Colonic mucosa (tissue), 4 donors: ENCODE measurements at places on chromosomes 16 and 17.

- DNase-seq: no peak
Measured at GRCh38 chr17:7951143-7951792, 19.3 kb downstream of the CNTROB start.

- DNase-seq: no peak
Measured at GRCh38 chr16:63614429-63614828, 1507.4 kb downstream of the CDH11 start.

DNA sequence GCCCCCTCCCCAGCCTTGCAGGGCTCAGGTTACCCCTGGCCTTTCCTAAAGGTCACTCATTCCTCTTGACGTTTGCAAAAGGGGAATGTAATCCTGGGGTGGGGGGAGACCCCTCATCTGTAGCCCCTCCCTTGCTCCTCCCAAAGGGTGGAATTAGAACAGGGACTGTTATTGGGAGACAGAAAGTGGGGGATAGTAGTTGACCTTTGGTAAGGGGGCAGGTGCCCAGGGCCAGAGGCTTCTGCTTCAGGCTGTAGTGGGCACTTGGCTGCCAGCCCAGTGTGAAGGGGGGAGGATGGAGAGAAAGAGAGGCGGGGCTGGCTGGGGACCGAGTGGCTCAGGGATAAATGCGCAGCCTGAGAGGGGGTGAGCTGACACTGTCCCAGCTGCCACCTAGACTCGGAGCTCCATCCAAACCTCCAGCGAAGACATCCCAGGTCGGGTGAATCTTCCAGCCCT lies at the start of gene ENO3:
Gene ENO3 (plus strand): TSS at position 374 of the 459 bp plus-strand sequence. CDS start 711 bp downstream, outside the sequence.
- DNase-seq: peak; percentile 48

DNA sequence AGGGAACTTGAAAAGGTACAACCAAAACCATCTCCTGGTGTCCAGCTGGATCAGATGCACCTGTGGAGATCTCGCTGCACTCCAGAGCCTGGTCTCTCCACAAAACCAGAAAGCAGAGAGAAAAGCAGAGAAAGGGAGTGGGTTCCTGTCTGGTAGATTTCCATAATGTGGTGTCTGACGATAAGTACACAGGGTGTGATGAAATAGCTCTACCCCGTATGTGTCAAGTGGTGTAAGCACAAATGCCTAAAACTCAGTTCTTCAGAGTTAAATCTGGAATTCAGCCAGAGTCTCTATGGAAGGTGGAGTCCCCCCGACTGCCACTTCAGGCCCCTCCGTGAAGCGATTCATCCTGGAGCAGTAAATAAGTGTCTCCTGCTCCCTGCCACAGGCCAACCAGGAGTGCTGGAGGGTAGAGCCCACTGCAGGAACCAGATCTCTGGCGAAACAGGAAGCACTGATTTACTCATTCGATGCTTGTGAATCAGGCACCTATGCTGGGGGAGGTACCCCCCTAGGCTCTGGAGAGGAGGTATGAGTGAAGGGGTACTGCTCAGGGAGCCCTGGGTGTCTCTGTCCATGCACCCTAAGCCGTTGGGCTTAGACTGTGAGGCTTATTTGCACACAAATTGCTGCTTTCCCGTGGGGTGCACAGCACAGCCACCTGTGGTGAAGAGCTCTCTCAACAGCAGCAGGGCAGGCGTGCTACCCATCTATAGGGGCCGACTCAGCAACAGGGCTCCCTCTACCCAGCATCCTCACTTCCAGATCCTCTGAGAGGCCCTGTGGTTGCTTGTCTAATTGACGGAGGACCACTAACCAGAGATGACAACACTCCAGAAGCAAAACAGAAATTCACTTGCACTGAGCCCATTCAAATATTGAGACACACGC lies 97.1 kb upstream of the MYOCD start:
- DNase-seq: no peak

DNA sequence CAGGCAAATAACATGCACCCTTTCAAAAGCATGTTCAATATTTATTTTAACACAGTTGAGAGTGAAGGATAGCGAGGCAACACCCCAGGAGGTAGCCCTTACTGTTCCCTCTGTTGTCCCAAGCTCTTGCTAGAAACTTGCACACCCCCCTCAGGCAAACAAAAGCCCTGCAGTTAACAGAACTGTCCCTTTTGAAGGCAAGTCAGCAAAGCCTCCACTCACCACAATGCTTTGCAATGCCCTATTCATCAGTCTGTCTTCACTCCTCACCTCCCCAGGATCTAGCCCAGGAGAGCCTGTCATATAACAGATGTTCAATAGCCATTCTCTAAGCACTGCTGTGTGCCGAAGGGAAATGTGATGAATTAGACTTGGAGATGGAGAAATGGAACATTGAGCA lies 3.5 kb upstream of the CNEP1R1 start:
- DNase-seq: no peak

GRCh38 chr17:57985675-57985974 lies 2.4 kb downstream of the VEZF1 start:
- DNase-seq: no peak

DNA sequence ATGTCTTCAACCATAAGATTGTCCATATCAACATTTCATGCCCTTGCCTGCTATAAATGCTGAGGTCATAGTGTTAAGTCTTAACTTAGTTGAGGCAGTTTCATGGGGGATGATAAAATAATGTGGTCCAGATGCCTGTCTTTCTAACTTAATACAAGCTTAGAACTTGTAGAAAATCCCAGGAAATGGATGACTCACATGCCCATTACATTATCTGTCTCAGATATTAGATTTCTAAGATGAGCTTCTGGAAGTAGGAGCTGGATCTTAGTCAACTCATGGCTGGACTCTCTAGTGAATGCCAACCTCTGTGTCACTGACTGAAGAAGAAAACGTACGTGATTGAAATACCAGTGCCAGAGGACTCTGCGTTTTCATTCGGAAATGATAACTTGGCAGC lies 797.5 kb upstream of the EEF2KMT start:
- no peak for DNase-seq

DNA sequence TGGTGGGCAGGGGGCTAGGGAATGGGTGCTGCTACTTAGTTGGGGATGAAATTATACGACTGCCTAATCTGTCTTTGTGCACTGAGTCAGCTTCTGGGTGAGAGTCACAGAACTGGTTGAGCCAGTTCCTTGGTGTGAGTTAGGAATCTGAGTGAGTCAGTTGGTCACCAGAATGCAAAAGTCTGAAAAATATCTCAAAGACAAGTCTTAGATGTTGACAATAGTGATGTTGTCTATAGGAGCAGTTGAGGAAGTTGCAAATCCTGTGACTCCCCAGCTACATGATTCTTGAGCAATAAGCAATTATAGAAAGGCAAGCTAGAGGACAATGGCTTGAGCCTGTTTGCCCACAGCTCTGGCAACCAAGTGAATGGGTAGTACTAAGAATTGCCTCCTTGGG lies 399.2 kb downstream of the CNTNAP4 start:
- no peak for DNase-seq

GRCh38 chr17:1454541-1454940 lies 1.5 kb downstream of the CRK start:
- no peak for DNase-seq

- DNase-seq: no peak
Measured at GRCh38 chr17:57422574-57423164, 166.3 kb downstream of the MSI2 start.

DNA sequence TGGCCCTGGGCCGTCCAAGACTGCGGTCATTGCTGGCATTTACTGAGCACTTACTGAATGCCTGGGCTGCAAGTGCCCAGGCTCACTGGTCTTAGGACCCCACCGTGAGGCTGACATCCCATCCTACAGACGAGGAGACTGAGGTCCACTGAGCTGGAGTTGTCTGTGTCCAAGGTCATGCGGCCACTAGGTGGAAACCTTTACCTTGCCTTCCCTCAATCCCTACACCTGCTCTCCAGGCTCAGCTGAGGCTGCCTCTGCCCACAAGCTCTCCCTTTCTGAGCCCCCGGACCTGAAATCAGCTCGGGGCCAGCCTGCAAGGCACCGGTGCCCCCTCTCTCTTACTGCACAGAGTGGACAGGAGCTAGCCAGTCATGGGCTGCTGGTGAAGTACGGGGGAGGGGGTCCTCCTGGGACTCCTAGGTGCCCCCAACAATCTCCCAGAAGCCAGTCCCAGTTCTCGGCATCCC lies 1.5 kb downstream of the CASKIN1 start:
- peak; percentile 59 for DNase-seq

DNA sequence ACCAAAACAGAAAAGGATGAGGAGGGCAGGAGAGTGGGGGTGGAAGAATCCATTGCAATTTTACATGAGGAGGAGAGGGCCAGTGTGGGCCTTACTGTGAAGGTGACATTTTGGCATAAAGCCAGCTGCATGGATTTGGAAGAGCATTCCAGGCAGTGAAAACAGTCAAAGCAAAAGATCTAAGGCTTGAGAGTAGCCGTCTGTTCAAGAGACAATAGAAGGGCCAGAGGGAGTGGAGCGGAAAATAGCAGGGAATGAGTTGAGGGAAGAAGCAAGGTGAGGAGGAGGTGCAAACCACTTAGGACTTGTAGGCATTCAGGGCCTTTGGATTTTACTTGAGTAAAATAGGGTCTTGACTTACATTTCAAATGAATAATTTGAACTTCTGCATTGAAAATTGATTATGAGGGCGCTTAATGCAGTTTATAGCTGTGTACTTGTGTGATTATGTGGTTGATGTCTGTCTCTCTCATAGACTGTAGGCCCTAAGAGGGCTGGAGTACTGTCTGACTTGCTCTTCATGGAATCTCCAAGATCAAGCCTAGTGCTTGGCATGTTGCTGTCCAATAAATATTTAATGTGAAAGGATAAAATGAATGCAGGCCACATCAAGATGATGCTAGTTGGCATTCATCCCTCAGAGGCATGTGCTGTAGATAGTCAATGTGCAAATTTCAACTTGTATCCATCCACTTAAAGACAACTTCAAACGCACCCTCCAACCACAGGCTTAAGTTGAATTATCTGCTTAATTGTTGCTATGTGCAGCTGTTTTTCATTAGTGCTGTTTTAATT lies 772.1 kb upstream of the RBFOX1 start:
- DNase-seq: no peak

GRCh38 chr16:83021045-83021444 lies 394.3 kb downstream of the CDH13 start:
- no peak for DNase-seq

GRCh38 chr17:13537871-13538643 lies 63.7 kb downstream of the HS3ST3A1 start:
- DNase-seq: no peak

DNA sequence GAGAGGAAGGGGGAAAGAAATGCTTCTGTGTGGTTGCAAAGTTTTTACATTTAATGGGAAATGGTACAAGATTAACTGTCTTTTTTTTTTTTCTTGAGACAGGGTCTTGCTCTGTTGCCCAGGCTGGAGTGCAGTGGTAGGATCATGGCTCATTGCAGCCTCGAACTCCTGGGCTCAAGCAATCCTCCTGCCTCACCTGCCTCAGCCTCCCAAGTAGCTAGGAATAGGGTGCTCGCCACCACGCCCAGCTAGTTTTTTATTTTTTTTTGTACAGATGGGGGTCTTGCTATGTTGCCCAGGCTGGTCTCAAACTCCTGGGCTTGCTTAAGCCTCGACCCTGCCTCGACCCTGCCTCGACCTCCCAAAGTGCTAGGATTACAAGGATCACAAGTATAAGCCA lies 3.8 kb upstream of the ROGDI start:
- no peak for DNase-seq

- no peak for DNase-seq
Measured at GRCh38 chr17:70053241-70054234, 21.5 kb upstream of the KCNJ16 start.

DNA sequence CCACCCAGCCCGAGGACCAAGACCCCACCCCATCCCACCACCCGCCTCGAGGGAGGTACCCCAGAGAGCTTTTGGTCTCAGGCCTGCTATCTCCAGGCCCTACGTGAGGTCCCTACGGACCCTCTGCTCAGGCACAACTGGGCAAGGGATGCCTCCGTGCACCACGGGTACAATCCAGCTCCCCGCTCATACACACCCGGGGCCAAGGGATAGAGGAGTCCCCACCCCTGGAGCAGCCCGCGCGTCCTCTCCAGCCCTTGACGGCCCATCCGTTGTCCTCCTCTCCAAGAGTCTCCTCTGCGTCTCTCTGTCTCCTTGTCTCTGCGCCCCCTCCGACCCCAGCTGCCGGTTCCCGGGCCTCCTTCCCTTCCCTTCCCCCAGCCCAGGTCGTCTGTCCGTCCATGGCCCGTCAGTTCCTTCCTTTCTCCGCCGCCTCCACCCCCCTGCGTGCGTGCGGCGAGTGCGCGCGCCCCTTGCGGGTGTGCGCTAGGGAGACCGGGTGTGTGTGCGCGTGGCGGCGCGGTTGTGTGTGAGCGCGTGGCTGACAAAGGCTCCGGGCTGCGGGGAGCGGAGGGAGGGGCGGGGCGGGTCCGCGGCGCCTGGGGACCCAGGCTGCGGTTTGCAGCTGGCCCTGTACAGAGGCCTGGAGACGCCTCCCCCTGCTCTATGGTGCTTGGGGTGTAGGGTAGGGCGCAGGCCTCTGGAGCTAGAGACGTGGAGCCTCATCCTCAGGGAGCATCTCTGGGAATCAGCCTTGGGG lies 930 bp downstream of the SPNS2 start:
- DNase-seq: no peak

DNA sequence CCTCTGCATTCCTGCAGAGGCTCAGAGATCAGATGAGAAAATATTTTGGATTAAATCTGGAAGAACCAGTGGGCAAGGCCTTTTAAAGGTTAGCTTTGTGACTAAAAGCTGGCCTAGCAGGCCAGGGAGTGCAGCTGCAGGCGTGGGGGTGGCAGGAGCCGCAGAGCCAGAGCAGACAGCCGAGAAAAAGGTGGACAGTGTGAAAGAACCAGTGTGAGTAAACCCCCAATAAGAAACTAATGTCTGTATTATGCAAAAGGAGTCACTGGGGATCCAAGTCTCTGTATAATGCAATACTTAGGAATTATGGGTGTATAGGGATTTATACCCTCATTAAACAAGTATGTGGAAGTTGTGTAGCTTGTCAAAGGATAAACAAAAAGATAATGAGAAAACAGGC lies 21.4 kb upstream of the SPACA3 start:
- DNase-seq: no peak

DNA sequence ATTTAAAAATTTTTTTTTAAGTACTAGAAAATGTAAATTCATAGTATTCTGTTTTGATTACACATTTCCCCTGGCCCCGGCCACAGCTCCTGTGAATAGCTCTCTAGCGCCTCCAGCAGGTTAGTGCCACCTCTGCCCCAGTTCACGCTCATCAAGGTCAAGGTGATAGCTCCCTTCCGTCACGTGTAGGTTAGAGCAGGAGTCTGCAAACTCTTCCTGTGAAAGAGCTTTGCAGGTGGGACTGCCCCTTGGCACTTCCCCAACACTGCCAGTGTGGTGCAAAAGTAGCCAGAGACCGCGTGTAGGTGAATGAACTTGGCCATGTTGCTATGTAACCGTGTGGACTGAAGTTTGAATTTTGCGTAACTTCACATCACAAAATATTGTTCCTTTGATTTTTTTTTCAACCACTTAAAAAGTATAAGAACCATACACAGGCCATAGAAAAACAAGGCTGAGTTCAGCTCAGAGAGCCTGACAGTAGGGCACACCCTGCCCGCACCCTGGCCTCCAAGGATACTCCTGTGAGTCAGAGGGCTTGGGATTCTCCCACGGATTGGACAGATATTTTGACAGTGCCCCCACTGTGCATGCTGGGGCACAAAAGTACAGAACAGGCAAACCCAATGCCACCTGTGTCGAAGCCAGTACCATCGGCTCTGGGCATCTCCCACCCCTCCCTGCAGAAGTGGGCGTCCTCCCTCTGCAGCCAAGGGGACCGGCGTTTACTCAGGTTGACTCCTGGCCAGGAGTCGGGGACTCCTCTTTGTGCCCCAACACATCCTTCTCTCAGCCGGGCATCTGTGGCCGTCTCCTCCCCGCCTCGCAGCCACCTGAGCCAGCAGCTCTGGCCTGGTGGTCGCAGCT lies 92.0 kb upstream of the CHMP6 start:
- DNase-seq: no peak
